ENCODE measurements at places on chromosomes 2 and 18.

GRCh38 chr2:41907771-41908207 is 140.0 kb upstream of the PKDCC start:
- DNase-seq, result no peak

DNA sequence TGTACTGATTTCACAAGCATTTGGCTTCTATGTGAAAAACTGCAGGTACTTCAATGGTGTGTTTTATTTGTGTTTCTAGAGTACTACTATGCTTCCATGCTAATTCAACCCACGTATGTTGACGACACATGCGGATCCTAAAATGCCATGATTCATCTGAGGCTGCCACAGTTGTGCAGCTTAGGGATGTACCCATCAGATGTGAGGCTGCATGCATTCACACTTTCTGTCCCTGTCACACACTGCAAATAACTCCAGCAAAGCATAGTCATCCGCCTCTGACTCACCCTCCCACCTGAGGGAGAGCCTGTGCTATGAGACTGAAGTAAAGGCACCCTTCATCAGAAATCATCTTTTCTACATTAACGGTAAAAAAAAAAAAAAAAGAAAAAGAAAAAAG is 22.1 kb upstream of the SERTAD2 start:
- no peak for DNase-seq

DNA sequence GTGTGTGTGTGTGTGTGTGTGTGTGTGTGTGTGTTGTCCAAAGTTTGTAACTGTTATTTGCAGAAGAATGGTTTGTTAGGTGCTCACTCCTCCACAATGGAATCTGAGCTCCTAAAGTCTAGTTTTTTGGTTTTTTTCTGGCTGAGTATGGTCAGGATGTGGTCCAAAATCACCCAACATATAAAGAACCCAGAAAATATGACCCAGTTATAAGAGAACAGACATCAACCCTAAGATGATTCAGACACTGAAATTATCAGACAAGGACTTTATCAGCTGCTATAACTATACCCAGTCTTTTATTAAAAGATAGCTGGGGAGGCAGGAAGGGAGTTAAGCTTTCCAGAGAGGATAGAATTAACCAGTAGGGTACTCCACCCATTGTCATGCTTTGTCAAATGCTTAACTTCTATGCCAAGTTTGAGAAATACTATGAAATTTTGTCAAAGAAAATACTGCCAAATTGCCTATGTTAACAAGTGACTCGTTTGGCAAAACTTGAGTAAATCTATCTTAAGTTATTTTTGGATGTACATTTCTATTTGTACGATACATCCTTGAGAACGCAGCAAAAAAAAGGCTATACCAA is 57.5 kb downstream of the TANK start:
- no peak for DNase-seq

DNA sequence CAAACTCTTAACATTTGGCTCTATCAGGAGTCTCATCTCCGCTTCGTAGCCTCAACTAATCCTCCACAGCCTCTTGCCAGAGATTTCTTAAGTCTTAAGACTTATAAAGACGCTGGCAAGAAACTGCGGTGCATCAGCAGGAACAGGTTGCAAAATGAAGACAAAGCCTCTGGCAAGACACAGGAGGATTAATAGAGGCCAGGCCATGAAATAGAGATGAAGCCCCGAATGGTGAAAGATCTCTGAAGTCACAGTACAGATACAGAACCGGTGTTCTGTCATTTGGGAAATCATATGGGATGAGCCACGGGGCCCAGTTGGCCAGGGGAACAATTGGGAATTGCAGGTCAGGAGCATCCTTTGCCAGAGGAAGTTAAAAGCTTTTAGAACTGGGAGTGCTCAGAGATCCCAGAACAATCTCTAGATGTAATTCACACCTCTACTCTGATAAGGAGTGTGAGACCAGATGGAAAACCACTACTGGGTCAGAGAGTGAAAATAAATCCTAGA is 190.9 kb upstream of the FOSL2 start:
- DNase-seq, result no peak

DNA sequence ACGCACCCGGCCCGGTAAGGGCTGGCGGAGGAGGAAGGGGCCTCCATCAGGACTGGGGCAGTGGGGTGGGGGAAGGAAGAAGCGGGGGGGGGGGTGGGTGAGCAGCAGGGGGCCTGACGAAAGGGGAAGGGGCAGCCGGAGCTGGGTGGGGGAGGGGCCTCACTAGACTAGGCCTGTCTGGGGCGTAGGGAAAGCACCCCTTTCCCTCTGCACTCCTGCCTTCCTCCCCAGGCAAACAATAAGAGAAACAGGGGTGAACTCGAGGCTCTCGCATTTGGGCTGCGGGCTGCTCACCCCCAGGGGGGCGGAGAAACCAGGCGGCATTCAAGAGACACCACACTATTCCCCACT is 82.7 kb upstream of the POMC start:
- DNase-seq, result no peak

DNA sequence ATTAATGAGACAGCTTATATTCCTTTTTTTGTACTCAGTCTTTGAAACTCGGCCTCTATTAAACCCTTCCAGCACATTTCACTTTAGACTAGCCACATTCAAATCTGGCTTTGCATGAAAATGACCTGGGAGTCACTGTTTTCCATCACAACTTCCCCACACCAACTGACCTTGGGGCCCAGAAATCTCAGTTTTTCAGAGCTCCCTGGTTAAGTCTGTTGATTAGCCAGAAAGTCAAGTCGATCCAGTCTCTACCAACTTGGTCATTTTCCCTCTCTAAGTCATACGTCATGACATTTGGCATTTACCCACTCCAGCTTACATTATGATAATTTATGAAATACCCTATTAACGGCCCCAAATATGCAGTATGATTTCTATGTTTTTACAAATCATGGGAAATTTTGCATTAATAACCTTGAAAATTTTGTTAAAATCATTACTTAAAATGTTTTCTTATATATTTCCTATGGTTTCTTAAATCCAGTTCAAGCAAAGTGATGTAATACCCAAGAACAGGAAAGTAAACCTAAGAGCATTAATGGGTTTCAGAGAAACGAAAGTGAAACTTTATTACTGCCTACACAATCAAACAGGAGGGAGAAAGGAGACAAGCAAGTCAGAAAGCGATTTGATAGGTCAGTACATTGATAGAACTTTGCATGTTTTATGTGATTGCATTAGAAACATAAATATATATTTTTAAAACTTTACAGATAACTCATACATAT is 77.1 kb downstream of the SPATS2L start:
- DNase-seq, result no peak

GRCh38 chr2:239587841-239588240 is 187.0 kb upstream of the HDAC4 start:
- no peak for DNase-seq

DNA sequence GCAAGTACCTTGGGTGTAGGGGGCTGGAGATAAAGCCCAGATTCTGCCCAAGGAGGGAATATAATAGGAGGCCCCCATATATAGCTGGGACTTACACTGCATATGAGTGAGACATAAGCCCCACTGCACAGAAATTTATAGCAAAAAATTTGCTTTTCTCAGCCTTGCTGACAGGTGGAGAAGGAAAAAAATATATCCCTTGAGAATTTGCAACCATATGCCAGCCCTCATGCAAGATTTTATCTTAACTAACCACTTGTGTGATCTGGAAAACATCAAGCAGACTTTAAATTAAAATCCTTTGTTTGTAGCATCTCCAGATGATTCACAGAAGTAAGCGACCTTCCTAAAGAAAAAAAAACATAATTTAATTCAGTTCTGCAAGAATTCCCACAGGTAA is 288.2 kb downstream of the BCL2 start:
- no peak for DNase-seq

DNA sequence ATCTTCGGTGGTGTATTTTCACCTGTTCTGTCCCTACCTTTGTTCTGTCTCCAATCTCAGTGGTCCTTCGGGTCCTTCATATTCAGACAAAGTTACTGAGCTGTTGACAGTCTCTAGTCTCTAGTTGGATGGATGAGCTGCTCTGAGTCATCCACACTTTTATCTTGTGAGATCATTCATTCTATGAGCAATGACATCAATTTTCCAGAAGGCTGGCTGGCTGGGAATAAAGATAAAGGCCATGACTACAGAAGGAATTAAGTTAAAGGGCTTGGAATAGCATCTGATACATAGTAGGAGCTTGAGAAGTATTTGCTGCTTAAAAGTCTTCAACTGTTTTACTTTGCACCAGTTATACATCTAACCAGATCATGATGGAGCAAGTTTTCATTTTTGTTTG is 43.1 kb upstream of the SLC39A10 start:
- no peak for DNase-seq

- no peak for DNase-seq
Observed at GRCh38 chr2:33213648-33214047, 262.8 kb upstream of the RASGRP3 start.

GRCh38 chr2:240131296-240131695 is 4.8 kb downstream of the COPS9 start:
- DNase-seq, result no peak

DNA sequence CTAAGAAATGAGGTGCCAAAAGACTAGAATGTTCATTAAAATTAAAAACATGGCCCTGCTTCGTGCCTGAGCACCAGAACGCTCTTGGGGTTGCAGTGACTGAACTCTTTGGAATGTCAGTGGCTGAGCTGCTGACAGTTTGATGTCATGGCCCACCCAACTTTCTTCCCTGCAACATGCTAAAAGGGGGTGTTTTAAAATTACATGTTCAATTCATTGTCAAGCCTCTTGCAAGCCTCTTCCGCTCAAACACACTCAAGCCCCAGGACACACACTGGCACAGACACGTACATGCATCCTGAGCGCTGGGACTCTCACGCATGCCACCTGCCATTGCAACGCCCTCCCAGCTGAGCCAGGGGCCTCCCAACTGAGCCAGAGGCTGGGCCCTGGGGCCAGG is 12.6 kb downstream of the RUFY4 start:
- no peak for DNase-seq

DNA sequence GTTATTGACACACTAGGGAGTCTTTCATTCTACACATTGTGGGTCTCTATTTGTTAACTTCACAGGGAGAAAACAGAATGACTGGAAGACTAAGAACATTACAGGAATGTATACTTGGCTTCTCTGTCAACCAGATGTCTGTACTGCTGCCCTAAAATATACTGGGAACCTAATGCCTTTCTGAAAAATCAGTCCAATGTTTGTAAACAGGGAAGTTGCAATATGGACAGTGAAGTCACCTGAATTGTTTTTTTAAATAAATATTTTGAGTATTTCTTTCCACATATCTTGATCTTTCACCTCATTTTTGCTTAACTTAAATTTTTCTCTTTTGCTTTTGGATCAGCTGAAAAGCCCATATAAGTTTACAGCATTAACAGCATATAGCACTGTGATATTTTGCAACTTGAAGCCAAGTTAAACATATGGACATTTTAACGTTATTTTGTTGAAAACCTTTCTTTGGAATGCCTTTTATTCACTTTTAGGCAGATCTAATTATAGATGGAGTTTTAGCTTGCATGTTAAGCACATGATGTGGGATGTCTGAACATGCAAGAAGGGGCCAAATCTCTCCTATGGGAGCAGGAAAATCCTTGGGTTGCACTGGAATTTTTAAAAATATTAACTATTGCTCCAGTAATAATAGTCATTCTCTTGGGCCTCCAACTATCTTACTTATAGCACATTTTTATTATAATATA is 137.7 kb upstream of the TWIST2 start:
- DNase-seq, result no peak

DNA sequence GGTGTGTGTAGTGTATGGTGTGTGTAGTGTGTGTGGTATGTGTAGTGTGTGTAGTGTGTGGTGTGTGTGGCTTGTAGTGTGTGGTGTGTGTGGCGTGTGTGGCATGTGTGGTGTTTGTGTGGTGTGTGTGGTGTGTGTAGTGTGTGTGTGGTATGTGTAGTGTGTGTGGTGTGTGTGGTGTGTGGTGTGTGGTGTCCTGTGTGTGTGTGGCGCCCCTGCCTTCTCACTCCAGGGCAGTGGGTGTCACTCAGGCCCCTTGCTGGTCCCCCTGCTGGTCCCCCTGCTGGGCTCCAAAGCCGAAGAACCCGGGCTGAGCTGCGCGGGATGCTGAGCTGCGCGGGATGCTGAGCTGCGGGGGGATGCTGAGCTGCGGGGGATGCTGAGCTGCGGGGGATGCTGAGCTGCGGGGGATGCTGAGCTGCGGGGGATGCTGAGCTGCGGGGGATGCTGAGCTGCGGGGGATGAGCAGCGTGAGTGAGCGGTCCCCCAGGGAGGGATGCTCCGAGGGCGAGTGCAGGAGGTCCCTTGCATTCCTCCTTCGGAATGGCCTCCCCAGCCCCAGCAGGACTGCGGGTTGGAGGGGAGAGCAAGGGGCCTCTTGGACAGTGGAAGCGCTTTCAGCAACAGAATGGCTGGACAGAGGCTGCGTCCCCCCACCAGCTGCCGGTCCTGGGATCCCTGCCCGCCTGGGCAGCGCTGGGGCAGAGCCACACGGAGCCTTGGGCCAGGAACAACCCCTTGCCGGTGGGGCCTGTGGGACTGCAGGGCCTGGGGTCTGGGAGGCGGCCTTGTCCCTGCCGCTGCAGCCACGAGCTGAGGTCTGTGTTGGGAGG is 3.4 kb upstream of the RTP5 start:
- no peak for DNase-seq

DNA sequence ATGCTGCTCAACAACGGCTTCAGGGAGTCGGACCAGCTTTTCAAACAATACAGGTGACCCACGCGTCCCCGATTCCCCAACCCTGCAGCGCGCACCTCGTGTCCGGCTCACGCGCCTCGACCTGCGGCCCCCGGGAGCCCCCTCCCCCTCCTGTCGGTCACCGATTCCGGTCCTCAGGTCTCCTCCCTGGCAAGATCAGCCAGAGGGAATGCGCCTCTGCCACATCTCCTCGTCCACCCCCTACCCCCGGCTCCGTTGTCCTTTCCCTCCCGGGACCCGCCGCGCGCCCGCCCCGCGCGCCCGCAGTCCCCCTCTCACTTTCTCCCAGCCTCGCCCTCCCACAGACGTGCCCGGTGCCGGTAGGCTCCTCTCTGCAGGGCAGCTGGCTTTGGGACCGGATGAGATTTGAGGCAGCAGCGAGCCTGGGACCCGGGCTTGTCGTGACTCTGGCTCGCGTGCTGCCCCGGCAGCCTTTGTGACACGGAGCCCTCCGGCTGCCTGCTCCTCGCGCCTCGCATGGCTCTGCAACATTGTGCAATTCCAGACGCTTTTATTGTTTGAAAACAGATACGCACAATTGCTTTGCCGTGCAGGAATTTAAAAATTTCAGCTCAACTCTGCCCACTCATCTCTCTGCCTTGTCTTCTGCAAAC is 558 bp downstream of the TTC39C start:
- DNase-seq, result no peak

- no peak for DNase-seq
Observed at GRCh38 chr2:161159456-161160225, 587 bp upstream of the TANK start.

- no peak for DNase-seq
Observed at GRCh38 chr2:241984271-241984655, 114.7 kb downstream of the RTP5 start.

DNA sequence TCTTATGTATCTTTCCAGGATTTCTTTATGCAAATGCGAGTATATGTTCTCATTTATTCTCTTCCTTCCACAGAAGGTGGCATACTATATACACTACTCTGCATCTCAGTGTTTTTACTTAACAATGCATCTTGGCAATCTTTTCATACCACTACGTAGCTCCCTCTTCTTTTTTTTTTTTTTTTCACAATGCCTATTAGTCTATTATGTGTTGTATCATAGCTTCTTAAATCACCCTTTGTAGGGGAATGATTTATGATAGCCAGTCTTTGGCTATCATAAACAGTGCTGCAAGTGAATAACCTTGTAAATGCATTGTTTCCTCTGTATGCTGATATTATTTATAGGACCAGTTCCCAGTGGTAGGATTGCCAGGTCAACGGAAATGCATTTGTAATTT is 204.2 kb downstream of the BABAM2 start:
- no peak for DNase-seq

Measured in NCI-H1048 (cell line).